ENCODE measurements at places on chromosomes 1 and 21.

- DNase-seq: no peak
Observed at GRCh38 chr1:5770981-5771765, 221.1 kb downstream of the NPHP4 start.

DNA sequence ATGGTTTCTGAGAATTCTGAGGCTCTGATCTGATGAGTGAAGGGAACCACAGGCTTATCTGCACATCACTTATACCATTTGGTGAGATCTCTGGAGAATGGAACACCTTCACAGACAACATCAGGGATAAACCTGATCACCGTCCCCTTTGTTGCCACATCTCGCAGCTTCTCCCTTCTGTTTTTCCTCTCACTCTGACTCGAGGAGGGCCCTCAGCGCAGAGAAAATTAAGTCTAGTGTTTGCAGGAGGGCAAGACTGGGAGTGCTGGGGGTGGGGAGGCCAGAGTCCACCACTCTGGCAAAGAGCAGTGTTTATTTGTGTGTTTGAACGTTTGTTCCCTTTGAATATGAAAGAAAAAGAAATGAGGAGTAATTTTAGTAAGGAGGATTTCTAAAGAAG lies 29.0 kb upstream of the BATF3 start:
- no peak for DNase-seq

- DNase-seq: no peak
Observed at GRCh38 chr1:27475720-27476119, 14.2 kb downstream of the WASF2 start.

- no peak for DNase-seq
Observed at GRCh38 chr1:203289982-203290260, 15.4 kb upstream of the BTG2 start.

DNA sequence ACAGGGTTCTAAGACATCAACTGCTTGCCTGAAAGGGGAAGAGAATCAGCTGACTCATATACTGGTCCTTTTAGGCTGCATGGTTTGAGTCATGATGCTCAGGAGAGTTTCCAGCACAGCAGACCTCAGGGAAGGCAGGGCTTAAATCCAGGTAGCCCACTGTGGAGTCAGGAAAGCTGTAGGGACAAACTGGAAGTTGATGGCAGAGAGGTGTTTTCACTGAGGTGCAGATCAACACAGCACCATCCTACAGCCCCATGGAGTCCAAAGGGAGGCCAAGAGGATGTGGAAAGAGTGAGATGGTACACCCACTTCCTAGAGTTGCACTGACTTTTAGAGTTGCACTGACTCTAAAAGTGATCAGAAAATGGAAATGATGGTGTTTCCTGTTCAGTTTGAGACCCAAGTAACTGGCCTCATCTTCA lies 252.4 kb upstream of the DUSP10 start:
- no peak for DNase-seq

DNA sequence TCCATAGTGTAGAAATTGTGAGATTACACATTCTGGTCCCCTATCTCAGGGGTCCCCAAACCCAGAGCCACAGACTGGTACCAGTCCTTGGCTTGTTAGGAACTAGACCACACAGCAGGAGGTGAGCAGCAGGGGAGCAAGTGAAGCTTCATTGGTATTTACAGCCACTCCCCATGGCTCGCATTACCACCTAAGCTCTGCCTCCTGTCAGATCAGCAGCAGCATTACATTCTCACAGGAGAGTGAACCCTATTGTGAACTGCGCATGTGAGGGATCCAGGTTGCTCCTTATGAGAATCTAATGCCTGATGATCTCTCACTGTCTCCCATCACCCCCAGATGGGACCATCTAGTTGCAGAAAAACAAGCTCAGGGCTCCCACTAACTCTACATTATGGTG lies 229.7 kb upstream of the IRF2BP2 start:
- no peak for DNase-seq

GRCh38 chr1:82586473-82586872 lies 785.7 kb downstream of the ADGRL2 start:
- DNase-seq: no peak

DNA sequence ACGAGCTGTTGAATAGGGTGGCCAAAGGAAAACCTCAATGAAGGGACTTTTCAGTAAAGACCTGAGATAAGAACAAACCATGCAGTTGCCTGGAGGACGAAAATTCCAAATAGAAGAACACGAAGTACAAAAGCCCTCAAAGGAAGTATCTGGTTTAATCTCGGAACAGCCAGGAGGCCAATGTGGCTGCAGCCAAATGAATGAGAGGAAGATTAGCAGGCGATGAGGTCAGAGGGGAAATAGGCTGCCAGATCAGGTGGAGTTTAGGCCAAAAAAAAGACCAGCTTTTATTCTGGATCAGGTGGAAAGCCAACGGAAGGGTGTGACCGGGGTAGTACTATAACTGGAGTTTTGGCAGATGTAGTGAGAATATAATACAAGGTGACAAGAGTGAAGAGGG lies 43.7 kb downstream of the SRSF11 start:
- no peak for DNase-seq

DNA sequence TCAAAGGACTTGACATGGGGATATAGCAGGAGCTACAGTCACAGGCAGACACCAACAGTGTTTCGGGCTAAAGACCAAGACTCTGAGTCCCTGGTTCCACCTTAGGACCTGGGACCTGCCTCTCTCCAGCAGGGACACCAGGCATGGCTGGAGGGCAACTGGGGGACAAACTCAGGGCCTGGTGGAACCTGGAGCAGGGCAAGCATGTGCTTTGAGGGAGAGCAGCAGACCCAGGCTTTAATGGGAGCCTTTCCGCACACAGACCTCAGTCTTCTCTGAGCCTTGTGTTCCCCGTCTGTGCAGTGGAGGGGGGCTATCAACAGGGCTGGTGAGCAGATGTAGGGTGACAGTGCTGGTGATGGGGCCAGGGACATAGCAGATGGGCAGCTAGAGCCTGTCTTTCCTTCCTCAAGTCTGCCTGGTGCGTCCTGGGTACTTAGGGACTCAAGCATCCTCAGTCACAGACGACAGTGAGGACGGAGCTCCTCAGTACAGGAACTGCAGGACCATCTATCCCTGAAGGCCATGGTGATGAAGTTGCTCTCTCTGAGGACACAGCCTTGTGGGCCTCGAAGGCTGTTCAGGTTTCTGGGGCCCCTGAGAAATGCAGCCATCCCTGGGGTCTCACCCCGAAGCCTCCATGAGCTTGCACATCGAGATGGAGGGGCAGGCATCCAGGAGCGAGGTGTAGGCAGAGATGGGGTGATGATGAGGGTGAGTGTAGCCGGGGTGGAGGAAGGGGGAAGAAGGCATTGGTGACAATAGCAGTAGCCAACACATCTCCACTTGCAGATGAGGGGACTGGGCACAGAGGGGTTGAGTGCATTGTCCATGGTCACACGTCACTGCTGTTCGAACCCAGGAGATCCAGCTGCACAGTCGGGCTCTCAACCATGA lies 593.4 kb downstream of the PTPRU start:
- DNase-seq: no peak

DNA sequence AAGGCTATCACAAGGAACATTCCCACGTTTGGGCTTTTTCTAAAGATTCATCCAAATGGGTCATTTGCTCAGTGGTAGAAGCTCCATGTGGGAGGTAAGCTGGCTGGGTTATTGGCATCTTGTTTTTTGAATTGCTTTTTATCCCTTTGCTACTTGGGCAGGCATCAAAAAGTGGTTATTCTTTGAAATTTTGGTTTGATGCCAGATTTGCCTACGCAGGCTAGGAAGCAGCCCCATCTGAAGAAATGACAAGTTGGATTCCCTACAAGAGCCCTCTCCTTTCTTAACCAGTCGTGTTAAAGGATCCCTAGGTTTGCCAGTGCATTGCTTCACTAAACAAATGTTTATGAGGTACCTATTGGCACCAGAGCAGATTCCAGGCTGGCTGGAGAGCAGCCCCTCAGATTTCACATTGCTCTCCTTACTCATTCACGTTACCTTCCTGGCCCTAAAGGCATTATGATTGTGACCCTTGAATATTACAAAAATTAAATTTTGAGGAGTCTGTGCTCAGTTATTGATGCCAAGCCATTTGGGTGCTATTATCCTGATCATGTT lies 38.8 kb downstream of the ARID1A start:
- no peak for DNase-seq

DNA sequence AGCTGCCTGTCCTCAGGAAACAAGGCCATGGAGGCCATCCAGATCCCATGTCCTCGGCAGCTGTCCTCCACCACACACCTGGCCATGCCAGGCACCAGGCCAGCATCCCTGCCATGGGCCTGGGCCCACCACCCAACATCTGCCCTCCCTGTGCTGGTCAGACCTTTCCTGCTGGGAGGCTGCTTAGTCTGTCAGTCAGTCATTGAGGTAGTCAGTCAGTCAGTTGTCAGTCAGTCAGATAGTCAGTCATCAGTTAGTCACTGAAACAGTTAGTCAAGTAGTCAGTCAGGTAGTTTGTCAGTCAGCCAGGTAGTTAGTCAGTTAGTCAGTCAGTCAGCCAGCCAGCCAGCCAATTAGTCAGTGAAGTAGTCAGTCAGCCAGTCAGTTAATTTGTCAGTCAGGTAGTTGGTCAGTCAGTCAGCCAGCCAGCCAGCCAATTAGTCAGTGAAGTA lies 17.2 kb downstream of the KRTAP10-1 start:
- no peak for DNase-seq

DNA sequence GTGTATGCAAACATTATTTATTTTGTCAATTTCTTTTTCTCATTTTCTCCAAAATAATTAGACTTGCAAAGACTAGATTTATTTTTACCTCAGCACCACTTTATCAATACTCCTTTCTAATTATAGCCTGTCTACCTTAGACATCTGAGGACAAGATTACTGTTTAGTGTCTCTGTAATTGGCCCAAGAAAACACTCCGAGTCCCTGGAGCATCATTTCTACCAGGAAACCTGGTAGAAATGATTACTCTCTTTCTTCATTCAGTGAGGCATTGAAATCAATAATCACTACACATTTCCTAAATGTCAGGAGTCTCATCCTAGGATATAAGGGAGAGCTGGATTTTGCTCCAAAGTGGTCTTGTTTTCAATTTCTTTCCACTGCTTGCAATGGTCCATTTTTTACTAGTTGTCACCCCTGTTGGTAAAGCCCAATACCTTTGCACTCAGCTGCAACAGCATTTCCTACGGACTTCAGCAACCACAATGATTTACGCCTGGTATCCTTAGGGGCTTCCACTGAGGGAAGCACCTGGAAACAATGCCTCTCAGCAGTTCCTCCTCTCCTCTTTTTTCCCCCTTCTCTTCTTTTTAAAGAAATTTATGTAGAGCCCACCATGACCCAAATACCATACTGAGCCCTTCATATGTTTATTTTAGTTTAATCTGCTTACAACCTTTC lies 64.6 kb downstream of the GRIK1 start:
- DNase-seq: no peak

DNA sequence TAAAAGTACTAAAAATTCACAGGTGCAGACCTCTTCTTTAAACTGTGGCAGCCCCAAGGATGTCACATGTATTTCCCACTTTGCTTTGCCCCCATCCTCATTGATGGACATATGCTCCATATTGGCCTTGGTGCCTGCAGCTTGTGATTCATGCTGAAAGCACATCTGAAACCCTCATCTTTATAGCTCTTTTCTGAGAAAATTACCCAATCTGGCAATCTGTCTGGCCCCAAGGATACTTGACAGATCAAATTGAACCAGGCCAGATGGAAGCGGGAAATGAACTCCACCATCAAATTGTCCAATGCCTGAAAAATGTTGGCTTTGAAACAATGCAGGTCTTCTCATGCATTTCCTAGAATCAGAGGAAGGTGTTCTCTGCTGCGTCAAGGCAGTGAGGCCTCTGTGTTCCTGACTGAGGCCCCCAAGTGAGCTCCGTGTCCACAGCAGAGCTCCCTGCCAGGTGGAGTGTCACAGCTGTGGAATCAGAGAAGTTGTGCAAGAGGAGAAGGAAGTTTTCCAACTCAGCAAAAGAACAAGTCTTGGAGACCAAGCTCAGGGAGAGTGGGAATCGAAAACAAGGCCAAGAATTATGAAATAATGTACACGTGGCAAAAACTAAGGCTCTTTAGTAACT lies 323.7 kb downstream of the PLPP3 start:
- no peak for DNase-seq

DNA sequence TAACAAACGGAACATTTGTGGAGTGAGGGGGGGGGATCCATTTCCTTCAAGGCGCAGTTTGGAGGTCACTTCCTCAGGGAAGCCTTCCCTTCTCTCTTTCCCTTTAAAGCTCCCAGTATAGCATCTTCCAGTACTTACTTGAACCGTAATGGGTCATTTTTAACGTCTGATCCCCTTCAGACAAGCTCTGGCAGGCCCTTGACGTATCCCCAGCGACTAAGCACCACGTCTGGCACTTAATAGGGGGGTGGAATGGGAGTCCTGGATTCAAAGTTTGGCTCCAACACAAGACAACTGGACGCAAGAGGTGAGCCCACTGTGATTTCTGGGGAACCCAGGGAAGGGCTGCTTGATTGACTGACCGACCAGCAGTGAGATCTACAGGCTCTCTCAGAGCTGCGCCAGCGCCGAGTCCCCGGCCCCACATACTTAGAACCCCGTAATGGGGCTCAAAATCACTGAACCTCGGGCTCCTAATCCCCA lies 441 bp downstream of the YARS1 start:
- no peak for DNase-seq

DNA sequence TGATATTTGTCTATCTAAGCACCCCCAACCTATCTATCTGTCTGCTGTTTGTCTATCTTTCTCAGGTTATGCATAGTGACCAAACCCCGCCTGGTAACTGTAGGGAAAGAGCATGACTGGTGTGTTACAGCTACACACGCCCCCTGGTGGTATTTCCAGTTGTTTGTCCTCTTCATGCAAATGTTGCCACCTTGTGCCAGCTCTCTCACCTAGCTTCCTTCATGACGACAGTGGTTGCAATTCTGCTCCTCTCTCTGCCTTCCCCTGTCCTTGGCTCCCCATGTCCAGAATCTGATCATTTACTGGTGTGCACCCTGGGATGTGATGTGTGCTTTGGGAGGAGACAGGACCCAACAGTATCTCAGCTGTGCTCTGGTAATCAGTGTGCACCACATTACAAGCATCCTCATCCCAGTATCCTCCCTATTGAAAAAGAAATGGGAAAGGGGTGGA lies 8.1 kb upstream of the INKA2 start:
- no peak for DNase-seq

- DNase-seq: no peak
Observed at GRCh38 chr1:241323514-241324195, 33.4 kb downstream of the RGS7 start.

DNA sequence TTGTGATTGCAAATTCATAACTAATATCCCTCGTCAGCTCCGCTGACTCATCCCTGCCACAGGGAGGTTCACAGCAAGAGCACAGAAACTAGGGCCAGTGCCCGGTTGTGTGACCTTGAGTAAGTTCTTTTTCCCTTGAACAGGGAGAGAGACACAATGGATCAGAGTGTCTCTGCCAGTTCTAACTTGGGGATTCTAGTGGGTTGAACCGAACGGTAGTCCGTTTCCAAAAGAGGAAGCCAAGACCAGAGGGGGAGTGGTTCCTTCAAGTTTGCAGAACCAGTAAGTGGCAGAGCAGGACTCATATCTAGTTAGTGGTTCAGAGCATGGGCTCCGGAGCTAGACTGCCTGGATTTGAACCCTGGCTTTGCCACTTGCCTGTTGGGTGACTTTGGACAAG lies 4.9 kb upstream of the SHISA4 start:
- peak; percentile 45 for DNase-seq

- DNase-seq: no peak
Observed at GRCh38 chr1:76607717-76608116, 259.6 kb upstream of the ST6GALNAC5 start.

- no peak for DNase-seq
Observed at GRCh38 chr1:153509729-153510354, 25.9 kb downstream of the S100A6 start.
